GM04503 (cell line): ENCODE measurements at places on chromosomes 2 and 18.

DNA sequence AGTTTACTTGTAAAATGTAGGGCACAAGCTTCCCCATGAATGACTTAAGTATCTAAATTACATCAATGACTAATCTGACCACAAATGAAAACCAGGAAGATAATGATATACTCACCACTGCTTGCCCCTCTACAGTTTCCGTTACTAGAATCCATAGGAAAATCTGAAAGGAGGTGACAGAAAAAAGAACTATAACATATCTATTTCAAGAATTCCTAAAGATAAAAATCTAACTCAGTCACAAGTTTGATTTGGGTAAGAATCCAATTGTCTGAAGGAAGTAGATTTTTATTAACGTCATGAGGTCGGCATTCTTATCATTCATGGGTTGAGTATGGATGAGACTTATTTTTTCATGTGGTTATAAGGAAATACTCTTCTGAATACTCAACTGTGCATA lies 7.8 kb downstream of the FRZB start:
- DNase-seq: no peak

DNA sequence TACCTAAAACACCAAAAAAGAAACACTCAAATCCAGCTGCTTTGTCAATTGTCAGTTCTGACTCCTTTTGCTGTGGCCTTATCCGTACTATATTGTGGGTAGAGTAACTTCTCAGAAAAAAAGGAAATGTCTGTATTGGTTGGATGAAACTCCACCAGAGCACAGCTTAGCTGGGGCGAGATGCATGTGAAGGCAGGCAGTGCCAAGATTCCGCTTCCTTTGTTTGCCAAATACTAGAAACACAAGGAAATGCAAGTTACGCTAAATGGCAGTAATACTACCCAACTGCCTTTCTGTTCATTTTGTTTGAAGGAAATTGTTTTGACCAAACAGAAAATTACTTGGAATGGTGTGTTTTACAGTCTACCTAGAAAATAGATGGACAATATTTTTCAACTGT lies 10.0 kb downstream of the KLF11 start:
- DNase-seq: no peak

DNA sequence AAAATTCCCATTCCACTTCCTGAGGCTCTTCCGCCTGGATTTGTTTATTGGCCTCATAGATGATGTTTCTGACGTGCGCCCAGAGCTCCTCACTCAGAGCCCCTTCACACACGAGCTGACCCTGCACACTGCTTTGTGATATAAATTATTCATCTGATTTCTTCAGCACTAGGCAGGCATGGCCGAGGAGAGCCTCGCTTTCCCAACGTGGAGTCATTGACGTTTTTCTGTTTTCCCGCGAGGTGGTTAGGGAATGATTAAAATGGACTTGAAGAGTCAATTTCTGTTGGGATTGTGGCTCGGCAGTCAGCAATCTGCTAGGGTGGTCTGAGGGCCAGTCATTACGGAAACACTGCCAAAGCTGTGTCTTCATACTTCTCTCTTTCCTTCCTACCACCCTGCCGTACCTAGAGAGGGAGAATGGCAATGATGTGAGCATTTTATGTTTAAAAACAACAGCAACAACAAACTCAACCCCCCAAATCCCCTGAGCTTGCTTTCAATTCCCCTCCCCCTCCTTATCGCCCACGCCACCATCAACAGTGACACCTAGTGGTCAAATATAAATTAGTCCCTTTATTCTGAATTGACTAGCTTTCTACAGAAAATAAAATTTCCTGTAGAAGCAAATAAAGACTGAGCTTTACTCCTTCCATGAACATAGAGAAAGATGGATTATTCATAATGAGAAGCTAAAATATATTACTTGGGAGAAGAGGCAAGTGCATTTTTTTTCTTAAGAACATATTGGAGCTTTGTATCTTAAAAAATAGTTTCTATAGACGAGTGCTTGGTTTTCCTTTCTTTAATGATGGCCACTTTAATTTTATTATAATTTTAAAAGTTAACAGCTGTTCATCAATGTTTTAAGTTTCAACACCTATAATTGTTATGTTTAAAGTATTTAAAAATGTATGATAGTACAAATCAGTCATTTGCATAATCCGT lies 285.1 kb downstream of the MTX2 start:
- DNase-seq: no peak

- no peak for DNase-seq
Observed at GRCh38 chr2:185793532-185794345, 55.1 kb downstream of the FSIP2 start.

DNA sequence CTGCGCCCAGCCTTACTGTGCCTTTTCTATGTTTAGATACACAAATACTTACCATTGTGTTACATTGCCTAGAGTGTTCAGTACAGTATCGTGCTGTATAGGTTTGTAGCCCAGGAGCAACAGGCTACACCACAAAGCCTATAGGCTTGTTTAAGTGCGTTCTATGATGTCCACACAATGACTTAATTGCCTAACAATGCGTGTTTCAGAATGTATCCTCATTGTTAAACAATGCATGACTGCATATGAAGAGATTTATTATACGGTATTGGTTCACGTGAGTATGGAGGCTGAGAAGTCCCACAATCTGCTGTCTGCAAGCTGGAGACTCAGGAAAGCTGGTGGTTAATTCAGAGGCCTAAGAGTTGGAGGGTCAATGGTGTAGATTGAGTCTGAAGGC lies 46.1 kb upstream of the MGAT4A start:
- no peak for DNase-seq

GRCh38 chr2:126634273-126634861 lies 21.6 kb upstream of the GYPC start:
- no peak for DNase-seq

DNA sequence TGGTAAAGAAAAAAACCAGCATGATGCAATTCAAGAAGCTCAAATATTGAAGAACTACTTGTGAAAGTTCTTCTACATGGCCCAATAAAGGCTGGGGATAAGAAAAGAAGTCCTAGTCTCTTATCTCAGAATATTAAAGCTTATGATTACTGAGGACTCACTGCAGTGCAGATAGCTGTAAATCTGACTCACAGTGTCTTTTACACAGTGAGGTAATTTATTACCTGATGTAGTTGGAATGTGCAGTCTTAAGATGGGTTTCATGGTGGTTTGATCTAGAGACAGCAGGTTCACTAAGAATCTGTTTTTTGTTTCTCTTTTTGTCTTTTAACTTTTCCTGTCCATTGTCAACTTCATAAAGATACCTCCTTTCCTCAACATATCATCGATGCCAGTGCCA lies 484.0 kb upstream of the MAP2 start:
- no peak for DNase-seq

- no peak for DNase-seq
Observed at GRCh38 chr2:128980475-128980874, 661.8 kb upstream of the HS6ST1 start.

DNA sequence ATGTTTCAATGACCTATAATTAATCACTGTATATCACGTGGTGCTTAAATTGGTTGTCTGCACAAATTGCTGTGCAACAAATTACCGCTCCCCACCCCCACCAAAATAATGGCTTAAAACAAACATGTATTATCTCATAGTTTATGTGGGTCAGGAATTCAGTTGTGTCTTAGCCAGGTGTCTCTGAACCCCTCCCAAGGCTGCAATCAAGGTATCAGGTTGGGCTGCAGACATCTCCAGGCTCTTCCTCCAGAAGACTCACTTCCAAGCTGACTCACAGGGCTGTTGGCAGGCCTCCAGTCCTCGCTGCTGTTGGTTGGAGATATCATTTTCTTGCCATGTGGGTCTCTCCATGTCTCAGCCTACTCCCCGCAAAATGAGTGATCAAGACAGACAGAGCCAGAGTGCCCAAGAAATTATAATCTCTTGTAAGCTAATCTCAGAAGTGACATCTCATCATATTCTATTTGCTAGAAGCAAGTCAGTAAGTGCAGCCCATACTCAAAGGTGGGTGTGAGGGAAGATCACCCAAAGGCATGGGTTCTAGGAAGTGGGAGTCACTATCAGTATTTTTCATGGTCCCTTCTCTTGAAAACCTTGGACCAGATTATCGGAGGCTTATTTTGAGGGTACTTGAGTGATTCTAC lies 38.4 kb downstream of the SPC25 start:
- DNase-seq: peak; percentile 8

DNA sequence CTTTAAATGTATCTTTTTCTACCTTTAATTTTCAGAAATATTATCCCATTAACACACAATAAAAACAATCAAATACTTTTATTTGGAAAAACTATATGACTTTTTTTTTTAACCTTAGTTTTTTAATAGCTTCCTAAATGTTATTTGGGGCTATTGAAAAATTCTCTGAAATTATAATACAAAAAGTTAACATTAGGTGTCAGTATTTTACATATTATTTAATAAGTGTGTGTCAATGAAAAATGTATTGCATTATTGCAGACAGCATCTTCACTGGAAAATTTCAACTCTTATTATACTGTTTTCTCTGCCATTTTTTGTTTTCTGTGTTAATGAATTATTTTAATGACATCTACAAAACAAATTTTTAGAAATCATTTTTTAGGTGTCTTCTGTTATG lies 51.1 kb upstream of the ARHGAP15 start:
- no peak for DNase-seq

GRCh38 chr2:71548646-71549425 lies 95.5 kb downstream of the DYSF start:
- DNase-seq: no peak

DNA sequence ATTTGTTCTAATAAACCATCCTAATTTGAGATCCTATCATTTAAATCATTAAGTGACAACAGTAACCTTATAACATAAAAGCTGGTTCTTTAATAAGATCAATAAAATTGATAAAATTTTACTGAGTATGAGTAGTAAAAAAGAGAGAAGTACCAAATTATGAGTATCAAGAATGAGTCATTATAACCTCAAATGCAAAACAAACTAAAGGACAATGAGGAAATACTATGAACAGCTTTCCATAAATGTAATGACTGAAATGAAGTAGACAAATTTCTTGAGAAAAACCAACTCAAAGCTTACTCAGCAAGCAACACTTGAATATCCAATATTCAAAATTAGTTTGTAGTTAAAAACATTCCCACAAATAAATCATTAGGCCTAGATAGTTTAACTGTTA lies 433.0 kb downstream of the ZEB2 start:
- no peak for DNase-seq

DNA sequence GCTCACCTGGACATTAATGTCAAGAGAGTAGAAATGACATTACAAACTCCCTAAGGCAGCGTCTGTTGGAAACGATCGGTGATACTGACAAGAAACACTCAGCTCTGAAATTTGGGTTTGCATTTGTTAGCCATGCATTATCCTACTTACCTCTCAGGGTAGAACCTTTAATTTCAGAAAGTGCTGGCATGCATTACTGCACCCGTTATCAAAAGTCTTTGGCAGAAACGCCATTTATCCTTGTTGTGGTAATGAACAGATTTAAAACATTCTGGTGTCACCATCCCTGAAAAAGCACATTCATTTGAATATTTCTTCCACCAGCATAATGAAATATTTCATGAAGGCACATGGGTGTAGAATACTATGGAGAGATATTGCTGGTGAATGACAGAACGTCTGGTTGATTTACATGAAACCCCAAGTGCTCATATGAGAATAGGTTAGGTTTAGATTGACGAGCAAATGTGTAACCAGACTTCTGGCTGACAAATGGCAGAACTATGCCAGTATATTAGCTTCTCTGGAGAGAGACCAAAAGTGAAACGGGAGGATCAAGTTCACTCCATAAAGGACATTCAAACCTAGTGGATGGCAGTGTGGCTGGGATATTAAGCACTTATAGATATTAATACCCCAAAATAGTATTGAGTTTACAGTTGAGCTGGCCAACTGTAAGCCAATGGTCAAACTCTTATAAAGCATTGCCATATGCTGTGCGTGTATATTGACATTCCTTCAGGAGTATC lies 53.5 kb upstream of the ITGB6 start:
- DNase-seq: no peak

- DNase-seq: no peak
Observed at GRCh38 chr18:50405582-50406271, 30.9 kb downstream of the SKA1 start.

- DNase-seq: no peak
Observed at GRCh38 chr2:48284621-48285212, 245.2 kb upstream of the STON1 start.

- peak; percentile 5 for DNase-seq
Observed at GRCh38 chr2:121858369-121858768, 102.9 kb downstream of the TSN start.

DNA sequence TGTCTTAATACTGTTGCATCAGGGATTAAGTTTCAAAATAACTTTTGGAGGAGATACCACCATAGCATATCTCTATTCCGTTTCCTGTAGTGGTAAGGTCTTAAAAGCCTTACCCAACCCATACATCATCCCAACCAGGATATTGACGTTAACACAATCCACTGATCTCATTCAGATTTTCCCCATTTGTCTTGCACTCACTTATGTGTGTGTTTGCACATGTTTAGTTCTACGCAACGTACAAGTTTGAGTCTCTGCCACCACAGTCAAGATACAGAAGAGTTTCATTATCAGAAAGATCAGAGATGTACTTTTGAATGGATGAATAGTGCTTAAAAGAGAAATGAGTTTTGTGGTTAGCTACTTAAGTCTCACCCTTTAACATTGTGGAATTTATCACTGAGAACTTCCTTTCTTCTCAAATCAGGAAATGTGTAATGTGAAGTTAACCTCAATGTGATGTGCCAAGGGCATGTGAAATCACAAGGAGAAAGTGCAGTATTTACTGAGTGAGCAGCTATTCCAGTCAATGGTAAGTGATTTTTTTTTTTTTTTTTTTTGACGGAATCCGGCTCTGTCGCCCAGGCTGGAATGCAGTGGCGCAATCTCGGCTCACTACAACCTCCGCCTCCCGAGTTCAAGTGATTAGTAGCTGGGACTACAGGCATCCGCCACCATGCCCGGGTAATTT lies 69.2 kb upstream of the EPHA4 start:
- DNase-seq: no peak

- peak; percentile 24 for DNase-seq
Observed at GRCh38 chr2:212708355-212708754, 169.8 kb upstream of the ERBB4 start.

- no peak for DNase-seq
Observed at GRCh38 chr2:39247512-39248043, 3.8 kb upstream of the CDKL4 start.

DNA sequence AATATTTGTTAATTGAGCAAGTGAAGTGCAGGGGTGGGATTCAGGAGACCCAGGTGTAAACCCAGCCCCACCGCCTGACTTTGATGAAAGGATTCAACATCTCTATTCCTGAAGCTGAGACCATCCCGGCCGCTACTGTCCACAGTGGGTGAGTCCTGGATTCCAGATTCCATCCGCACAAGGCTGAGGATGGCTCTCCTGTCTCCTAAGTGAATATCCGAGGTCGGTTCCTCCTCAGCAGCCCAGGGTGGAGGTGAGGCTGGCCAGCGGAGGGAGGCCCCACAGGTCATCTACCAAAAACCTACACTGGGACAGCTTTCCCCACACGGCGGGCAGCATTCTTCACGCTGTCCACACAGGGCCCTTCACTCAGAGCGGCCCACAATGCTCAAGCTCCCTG lies 57.6 kb downstream of the ACKR3 start:
- DNase-seq: no peak
